NAMALWA (cell line): ENCODE measurements at places on chromosomes 7 and 10.

DNA sequence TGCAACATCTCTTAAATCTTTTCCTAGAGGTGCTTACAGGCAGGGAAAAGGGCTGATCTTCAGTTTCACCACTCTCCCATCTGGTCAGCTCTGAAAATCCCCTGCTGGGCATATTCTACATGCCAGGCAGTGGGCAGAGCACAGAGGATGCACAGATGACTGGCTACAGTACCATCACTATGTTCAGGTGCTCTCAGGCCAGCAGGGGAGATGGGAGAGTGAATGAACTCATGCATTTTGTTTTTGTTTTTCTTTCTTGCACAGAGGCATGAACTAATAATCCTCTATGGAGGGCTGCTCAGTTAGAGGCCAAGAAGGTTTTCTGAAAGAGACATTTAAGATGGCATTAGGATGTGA, 19.3 kb downstream of the ELMO1 start:
- DNase-seq = no peak

DNA sequence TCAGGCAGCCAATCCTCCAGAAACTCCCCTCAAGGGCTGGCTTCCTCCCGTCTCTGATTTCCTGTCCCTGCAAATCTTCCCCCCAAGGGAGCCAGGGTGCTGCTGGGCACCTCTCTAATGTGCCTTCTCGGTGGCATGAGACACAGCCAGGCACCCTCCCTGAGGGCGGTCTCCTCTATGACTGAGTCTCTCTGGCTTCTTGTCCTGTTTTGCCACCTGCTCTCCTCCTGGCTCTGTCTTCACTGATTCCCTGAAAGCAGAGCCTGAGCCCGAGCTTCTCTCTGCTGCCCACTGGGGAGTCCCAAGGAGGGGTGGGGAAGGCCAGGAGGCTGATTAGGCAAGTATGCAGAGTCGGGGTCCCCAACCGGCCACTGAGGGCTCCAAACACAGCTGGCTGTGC, 60.4 kb upstream of the INSIG1 start:
- DNase-seq = no peak

GRCh38 chr10:70656489-70656888, 15.8 kb upstream of the ADAMTS14 start:
- DNase-seq = no peak

GRCh38 chr7:89607792-89608191, 546.5 kb upstream of the STEAP1 start:
- peak; percentile 9 for DNase-seq

GRCh38 chr7:96740130-96740529, 30.5 kb upstream of the SEM1 start:
- DNase-seq = no peak

DNA sequence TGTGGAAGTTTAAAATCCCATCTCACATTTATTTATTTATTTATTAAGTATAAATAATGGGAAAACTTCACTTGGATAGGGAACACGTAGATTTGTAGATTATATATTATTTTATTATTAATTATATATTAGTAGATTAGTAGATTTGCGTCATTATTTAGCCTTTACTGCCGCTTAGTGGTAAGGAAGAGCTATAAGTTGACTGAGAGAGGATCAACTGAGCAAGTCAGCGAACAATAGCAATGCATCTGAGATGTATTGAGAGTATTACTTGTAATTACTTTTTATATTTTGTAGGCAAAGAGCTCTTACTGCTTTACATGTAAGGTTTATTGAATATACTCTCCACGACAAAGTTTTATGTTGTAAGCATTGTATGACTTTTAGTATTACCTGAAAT, 244.5 kb upstream of the ANKRD30A start:
- peak; percentile 41 for DNase-seq

GRCh38 chr10:80158598-80159127, 26.1 kb downstream of the PLAC9 start:
- DNase-seq = no peak

DNA sequence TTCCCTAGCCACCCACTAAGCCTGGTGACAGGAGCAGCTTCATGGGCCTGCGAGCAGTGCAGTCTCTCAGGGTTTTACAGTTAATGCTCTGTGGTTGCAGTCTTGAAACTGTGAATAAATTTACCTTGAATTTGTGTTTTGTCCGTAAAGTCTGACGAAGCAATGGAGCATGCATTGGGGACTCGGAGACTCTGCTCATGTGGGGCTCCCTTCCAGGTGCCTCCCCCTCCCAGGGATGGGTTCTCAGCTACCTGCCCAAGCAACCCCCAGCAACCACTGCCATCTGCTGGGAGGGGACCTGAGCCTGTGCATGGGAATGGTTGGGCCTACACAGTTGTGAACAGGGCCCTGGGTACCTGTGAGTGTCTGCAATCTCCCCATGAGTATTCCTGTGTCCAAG, 36.3 kb upstream of the IKZF1 start:
- peak; percentile 68 for DNase-seq

- no peak for DNase-seq
These were observed 944.1 kb downstream of the SORCS3 start for GRCh38 chr10:105585171-105585570.

DNA sequence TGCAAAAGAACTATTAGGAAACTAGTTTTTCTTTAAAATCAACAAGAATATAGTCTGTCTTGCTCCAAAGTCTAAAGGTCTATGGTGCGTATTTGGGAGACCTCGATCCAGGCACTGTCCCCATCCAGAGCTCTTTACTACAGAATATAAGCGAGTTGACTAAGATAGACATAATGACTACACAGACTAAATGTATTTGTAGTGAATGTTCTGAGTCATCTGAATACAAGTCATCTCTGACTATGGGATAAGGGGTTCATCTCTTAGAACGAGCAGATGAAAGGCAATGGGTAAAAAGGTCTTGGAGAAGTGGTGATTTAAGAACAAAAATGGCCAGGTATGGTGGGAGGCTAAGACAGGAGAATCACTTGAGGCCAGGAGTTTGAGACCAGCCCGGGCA, 136.0 kb upstream of the RSU1 start:
- DNase-seq = no peak
